ENCODE measurements at places on chromosomes 7 and 10.

GRCh38 chr10:105973902-105974301, 1190.6 kb downstream of the SORCS1 start:
- no peak for DNase-seq

DNA sequence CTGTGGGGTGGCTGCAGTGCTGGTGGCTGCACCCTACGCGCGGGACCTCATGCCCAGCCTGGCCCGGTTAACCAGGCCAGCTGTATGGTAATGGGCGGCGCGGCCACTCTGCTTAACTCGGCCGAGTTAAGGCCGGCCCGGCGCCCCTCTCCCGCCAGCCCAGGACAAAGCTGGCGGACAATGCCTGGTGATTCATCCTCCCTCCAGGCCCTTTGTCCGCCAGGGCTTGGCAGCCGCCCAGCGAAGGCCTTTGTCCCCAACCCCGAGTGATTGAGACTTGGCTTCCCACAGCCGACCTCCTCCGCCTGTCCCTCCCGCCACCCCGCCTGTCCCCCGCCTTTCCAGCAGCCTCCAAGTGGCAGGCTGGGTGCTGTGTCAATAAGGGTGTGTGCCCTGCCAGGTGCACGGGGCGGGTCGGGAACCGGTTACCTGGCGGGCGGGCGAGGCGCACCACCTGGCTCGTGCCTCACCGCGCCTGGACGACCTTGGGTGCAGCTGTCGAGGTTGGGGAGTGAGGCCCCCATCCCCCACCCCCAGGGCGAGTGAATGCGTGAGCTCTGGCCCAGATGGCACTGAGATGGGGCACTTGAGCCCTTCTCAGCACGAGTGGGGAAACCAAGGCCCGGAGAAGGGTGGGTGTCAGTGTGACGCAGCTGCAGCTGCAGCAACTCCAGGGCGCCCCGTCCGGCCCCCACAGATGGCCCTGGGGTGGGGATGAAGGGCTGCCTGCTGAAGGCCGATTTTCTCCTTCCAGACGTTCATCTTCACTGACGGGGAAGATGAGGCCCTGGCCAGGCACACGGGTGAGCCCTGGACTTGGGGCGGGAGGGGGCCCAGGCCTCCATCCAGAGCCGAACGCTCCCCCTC, 4.6 kb downstream of the LFNG start:
- no peak for DNase-seq

DNA sequence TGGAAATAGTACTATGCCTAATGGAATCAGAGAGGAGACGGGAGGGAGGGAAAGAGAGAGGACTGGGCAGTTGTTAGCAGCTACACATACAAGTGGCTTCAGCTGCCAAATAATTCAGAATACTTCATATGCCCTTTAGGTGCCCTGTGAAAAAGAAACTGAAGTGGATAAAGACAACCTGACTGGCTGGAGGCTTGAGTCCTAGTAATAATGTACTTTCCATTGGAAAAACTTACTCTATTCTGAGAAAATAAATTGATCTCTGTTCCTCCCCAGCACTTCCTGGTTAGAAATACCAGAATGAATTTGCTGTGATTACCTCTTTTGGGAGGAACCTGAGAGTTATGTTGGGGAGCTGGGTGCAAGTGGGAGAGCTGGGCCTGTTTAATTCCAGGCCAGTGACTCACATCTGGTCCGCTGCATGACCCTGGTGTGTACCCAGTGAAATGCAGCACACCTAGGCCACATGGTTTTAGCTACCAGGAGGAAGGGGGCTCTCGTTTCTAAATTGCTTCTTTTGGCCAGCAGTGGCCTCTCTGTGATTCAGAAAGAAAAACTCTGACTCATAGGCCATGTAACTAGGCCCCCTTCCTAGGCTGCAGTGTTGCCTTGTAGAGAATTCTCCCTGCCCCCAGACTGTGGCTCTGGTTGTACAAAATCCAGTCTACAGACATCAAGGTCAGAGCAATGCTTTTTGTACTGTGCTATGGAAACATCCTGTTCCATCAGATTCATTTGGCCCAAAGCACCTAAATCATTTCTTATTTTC, 6.5 kb downstream of the AGFG2 start:
- peak; percentile 48 for DNase-seq

GRCh38 chr10:5284311-5285057, 80.3 kb upstream of the UCN3 start:
- DNase-seq = peak; percentile 44

GRCh38 chr10:22338931-22339330, 6.4 kb upstream of the SPAG6 start:
- DNase-seq = no peak

DNA sequence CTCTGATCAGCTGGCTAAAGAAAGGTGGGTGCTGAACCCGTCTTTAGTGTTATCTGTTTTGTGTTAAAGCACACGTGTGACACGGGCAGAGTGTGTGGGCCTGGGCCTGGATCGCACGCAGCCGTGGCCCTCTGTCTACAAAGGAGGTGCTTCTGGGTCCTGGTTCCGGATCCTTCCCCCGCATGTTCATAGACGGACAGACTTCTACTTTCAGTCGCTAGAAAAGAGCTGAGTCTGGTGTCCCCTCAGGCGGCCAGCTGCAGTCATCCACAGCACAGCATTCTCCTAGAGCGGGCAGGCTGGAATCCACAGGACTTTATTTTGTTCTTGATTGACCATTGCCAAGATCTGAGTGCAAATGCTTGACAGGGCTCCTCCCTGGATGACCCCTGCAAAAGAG, 134.4 kb downstream of the DLG5 start:
- DNase-seq = no peak

DNA sequence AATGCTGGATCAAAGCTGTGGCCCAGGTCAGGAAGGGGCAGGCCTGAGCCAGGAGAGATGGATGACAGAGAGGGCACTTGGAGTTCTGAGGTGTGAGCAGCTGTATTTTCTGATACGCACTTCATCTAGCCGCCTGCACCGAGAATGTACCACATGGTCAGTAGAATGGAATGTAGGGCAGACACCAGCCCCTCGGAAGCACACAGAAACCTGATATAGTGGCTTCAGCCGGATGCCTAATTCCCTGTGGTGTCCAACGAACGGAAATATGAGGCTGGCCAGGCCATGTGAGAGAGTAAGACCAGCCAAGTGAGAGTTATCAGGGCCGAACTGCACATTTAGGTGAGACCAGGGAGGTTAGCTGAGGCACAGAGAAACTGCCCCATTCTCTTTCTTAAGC, 46.7 kb upstream of the PLCE1 start:
- no peak for DNase-seq

GRCh38 chr10:131242007-131242406, 69.5 kb downstream of the TCERG1L start:
- DNase-seq = no peak

DNA sequence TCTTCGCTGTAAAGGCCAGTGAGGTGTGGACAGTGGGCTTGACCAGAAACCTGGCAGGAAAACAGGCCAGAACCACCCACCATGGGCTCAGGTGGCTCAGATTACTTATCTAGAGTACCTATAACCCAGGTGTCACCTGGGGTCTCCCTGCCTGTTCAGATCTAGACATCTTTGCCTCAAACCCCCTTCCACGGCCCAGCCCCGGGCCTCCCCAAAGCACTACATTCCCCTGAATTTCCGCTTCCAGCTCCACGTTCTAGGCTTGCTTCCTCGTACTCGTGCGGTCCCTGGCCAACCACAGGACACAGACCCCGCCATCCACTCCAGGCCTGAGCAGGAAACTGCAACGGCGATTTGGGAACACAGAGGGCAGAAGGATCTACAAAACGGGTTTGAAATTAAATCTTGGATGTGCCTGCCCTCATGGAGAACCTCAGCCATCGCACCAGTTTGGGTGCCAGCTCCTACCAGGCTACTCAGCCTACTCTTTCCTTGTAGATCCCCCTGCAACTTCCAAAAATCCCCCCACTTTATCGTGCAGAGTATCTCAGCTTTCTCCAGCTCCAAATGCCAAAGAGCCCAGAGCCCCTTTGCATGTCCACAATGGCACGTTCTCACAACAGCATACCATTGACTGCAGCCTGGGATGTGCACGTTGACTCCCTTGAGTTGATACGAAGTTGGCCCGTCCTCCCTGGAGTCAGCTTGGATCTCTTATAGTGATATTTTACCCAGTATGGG, 62.7 kb upstream of the CACUL1 start:
- DNase-seq = no peak

GRCh38 chr7:152735443-152736004, 24.0 kb upstream of the ACTR3B start:
- DNase-seq = no peak

DNA sequence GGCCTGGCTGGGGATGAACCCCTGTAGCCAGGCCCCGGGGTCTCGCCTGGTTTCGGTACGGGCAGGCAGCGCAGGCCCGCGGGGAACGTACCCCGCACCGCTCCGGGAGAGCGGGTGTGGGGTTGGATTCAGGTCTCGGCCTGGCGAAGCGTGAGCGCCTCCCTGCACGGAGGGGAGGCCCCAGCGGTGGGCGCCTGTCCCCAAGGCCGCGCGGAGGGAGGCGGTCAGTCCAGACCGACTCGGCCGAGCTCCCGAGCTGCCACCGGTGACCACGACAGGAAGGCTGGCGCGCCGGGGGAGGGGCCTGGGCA, 378 bp upstream of the INPP5F start:
- no peak for DNase-seq

DNA sequence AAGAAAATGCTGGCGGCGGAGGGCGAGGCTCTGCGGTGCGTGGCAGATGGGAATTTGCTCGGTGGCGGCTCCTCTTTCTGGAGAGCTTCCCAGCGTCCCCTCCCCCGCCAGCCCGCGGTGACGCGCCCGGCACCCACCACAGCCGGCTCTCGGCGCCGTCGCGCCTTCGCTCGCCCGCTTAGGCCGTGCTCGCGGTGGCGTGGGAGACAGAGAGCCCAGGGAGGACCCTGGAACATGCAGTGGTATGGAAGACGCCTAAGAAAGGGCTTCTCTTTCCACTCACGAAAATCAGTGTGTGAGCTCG, 576 bp upstream of the CSGALNACT2 start:
- peak; percentile 32 for DNase-seq

GRCh38 chr10:100340948-100341847, 5.8 kb upstream of the SCD start:
- no peak for DNase-seq

DNA sequence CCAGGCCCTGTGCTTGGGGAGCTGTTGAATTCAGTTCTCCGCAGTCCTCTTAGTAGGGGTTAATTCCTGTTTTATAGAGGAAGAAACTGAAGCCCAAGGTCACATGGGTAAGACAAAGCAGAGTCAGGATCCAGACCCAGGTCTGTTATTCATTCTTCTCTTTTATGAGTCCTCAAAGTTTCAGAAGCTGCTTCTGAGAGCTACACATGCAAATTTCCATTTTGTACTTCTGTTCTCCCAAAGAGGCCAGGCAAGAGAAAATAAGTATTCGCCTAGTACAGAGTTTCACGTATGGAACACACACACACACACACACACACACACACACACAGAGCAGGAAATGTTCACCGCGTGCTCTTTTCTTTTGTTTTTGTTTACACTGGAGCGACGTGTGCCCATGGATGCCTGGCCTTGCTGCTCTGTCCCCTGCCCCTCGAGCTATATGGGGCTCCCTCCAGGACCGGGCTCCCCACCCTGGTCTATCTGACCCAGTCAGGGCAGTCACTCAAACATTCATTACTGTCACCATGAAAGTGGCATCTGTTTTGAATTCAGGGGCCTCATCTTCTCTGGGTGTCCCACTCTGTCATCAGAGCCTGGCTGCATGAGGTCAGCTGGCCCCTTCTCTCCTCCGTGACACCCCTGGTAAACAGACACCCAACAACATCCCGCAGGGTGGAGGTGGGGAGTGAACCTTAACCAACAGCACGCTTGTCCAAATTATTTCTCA, 84.4 kb downstream of the TNS3 start:
- no peak for DNase-seq

DNA sequence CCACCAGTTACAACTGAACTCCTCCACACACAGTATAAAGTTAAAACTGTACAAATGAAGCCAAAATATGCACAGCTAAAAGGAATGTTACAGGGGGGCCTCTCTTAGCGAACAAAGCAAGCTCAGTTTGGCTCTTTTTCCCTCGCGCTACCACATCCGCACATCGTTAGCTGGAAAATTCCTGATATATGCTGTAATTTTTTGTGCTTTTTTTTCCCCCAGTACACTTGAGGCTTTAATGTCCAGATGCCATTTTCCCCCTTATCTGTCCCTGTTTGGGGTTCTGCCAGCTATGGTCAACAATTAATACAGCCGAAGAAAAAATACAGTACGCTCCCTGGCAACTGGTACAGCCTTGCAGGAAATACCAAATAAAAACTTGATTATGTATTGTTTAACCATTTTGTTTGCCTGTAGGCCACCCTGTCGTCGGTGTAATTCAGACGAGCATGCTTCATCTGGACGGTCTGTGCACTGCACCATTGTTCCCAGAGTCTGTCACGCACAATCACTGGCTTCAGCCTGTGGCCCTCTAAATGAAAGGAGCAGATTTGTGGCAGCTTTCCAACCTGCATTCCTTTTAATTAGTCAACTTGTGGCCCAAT, 108.1 kb upstream of the FAM133B start:
- no peak for DNase-seq

DNA sequence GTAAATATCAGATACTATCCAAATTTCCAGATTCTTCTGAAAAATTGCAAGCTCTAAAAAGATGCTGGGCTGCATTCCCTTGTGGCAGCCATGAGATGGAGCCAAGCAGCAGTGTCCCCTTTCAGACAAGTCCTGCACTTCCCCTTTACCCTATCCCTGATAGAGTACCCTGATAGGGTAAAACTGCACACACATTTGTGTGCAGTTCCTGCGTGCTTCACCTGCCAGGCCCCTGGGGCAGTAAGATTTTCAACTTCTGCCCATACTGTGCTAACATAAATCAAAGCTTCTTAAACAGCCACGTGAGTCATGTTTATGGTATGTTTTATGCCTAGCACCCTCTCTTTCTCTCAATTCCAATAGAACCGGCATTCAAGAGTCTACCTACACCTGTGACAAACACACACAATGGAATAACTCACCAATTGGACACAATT, 52.2 kb downstream of the IFIT5 start:
- DNase-seq = no peak

- no peak for DNase-seq
Measured at GRCh38 chr7:132789281-132789680, 213.0 kb upstream of the PLXNA4 start.

DNA sequence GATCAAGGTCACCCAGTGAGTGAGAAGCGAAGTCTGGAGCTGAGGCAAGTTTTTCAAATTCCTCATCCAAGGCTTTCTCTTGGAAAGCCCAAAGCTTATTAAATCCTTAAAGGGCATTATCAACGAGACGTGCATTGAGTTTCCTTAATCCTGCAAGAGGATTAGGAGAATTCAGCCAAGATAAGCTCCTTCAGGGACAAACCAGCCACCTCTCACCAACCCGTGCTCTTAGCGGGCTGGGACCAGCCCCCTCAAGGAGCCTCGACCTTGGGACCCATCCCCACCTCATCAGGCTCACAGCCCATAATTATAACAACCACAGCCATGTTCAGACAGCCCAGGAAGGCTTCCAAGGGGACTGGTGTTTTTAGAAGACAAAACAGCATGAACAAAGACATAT, 12.0 kb upstream of the SLC29A4 start:
- DNase-seq = no peak
